HCEC 1CT (cell line): ENCODE measurements at places on chromosomes 6 and 20.

GRCh38 chr20:37759761-37760209 lies 66.0 kb downstream of the CTNNBL1 start:
- DNase-seq = no peak

- DNase-seq = peak; percentile 15
These were observed 822 bp downstream of the FOXQ1 start for GRCh38 chr6:1312473-1313367.

- DNase-seq = no peak
These were observed 8.6 kb downstream of the NOL4L start for GRCh38 chr20:32576560-32576959.

- DNase-seq = no peak
These were observed 2.6 kb downstream of the PRR18 start for GRCh38 chr6:166305562-166306117.

GRCh38 chr6:112193535-112194051 lies 60.8 kb downstream of the LAMA4 start:
- no peak for DNase-seq

DNA sequence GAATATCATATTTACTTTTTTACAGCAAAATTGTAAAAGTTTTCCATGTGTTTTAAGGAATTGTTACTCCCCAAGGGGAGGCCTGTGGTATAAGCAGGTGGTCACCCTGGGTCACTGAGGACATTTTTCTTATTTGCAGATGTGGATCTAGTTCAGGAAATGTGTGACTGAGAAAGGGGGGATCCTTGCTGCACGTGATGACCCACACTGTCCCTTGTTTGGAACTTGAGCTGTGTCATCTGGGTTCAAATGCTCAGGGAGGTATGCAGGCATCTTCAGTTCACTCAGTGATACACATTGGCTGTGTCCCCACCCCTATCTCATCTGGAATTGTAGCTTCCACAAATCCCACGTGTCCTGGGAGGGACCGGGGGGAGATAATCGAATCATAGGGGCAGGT lies 431.9 kb upstream of the CDH4 start:
- DNase-seq = no peak

DNA sequence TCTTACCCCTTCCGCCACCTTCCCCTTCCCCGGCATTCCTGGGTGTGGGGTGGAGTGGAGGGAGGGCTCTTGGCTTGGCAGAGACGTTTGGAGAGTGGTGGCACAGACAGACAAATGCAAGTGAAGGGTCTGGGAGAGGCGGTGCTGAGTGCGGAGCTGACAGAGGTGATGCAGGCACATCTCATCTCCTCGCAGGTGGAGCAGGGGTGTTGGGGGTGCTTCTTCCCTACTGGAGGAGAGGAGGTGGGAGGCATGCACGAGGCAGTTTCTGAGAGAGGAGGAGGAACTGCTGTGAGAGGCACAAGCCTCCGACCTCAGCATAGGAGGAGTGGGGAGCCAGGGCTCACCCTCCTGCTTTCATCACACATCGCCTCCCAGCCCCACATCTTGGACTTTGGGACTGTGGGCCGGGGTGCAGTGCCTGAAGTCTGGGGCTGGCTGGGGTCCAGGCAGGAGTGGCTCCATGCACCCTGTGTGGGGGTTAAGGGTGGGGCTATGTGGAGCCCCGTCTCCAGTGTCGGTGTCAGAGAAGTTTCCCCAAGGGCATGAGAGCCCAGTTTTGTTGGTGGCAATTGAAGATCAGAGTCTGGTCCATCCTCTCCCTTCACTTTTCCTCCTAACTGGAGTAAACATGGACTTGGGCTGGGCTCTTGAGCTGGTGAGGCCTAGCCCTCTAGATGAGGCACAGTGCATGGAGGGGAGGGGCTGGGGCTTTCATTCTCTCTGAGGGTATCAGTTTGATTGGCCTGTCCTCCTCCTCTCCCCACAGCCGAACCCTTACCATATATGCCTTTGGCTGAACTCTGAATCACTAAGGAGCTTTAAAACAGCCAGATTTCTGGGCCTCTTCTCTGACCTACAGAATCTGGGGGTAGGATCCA lies 20.2 kb upstream of the SLC22A7 start:
- DNase-seq = no peak

DNA sequence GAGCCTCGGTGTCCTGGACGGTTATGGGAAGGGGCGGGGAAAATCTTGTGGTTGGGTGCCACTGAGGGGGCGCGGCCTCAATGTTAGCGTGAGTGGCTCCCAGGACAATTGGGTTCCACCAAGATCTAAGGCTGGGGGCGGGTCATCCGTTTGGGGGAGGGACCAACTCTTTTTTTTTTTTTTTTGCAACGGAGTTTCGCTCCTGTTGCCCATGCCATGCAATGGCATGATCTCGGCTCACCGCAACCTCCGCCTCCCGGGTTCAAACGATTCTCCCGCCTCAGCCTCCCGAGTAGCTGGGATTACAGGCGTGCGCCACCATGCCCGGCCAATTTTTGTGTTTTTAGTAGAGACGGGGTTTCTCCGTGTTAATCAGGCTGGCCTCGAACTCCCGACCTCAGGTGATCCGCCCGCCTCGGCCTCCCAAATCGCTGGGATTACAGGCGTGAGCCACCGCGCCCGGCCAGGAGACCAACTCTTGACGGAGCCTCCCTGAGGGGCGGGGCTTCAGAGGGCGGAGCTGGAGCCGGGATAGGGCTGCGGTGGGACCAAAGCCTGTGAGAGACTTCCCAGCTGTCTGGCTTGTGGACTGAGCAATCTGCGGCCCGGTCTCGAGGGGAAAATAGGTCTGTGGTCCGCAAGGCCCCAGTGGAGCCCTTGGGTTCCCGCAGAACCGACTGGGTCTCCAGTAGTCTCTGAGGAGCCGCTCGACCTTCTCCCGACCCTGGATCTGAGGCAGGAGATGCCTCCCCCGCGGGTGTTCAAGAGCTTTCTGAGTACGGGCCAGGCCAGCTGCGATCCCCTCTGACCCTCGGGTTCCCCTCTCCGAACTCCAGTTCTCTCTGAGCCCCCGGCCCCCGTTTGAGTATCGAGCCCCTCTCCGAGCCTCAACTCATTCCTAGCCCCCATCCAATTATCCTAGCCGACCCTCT lies 1.1 kb downstream of the SPAG4 start:
- peak; percentile 99 for DNase-seq

DNA sequence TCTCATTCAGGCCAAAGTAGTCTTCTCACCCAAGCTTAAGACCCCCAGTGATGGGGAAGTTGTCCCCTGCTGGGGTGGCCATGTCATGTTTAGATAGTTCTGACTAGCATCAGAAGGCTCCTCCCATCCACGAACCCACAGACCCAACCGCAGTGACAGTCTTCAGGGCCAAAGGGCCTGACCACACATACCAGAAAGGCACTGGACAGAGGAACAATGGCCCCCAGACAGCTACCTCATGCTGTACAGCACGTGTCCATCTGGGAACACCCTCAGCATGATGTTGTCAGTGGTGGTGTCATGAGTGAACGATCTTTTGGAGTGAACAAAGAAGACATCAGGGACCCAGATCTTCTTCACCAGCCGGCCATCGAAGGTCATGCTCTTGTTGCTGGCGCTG lies 46.3 kb downstream of the GABRR2 start:
- DNase-seq = no peak

GRCh38 chr6:110681543-110682459 lies 133.5 kb downstream of the CDK19 start:
- DNase-seq = no peak

GRCh38 chr6:116018976-116019375 lies 41.7 kb downstream of the FRK start:
- no peak for DNase-seq

GRCh38 chr6:134678436-134678889 lies 271.4 kb downstream of the ALDH8A1 start:
- no peak for DNase-seq

DNA sequence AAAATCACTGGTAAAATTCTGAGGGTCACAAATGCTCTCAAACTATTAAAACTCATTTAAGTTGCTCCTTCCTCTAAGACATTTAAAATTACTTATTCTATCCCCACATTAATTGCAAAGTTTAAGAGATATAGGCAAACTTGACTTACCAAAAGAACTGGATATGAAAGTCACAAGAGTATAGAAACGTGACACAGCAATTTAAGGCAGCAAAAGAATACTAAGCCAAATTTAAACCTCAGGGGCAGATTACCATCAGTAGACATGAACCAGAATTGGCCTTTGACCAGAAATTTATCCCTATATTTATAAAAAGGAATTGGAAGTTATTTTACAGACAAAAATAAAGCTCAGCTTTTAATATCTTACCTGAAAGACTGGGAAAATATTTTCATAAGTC lies 56.0 kb downstream of the MAP3K7 start:
- no peak for DNase-seq

GRCh38 chr20:44137266-44137801 lies 49.7 kb downstream of the JPH2 start:
- DNase-seq = peak; percentile 28

DNA sequence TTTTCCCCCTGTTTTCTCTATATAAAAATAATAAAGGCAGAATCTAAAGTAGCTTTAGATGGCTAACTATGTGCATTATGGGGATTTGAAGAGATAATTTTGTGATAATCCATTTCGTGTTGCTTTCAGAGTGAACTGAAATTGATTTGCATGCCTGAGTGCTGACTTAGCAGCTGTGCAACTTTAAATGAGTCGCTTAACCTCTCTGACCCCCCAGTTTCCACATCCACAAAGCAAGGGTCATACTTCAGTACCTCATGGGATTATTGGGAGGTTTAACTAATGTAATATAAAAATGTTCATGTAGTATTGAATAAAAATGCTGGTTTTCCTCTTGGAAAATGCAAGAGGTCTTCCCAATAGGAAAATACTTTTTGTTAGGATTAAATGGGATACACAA lies 63.8 kb upstream of the FABP7 start:
- DNase-seq = peak; percentile 89

DNA sequence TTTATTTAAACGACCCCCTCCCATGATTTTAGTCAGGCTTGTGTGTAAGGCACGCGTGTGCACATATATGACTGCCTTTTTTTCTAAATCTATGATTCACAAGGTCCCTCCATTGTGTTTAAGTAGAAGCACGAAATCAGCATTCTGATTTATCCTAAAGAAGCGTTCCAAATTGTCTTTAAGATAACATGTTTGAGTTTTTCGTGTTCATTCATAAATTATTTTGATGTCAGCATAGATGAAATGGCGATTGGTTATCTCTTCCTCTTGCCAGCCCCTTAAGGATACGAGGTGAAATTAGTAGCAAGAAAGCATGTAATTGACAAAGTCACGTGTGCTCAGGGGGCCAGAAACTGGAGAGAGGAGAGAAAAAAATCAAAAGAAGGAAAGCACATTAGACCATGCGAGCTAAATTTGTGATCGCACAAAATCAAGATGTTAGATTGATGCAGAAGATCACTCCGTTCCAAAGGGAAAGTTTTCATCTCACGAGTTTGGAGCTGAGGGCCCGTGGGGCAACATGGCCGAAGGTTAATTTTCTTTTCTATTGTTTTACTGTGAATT lies at the start of gene LIN28B:
Gene LIN28B, plus strand, starts transcription at position 377 of the 564 bp plus-strand sequence. Its CDS starts 144 bp downstream, at position 521.
- DNase-seq = no peak

DNA sequence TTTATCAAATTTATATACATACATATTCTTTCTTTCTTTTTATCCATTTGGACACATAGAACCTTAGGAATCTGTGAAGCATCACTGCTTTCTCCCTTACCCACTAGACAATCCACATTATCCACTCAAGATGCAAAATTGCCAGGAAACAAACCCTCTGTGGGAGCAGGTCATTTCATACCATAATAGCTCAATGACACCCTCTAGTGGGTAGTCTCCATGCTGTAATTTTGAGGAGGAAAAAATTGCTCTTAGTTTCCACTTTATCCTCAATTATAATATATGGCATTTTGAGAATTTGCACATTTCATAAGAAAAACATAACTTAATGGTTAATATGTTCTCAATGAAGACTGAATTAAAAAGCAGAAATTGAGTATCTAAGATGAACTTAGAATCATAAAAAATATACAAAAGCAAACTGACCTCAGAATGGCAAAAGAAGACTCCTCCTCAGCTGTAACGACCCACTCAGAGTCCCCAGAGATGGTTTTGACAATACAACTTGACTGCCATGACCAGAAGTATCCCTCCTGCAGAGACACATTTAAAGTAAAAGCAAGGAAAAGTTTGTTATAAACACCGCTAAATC lies 164.1 kb downstream of the FRK start:
- peak; percentile 5 for DNase-seq

DNA sequence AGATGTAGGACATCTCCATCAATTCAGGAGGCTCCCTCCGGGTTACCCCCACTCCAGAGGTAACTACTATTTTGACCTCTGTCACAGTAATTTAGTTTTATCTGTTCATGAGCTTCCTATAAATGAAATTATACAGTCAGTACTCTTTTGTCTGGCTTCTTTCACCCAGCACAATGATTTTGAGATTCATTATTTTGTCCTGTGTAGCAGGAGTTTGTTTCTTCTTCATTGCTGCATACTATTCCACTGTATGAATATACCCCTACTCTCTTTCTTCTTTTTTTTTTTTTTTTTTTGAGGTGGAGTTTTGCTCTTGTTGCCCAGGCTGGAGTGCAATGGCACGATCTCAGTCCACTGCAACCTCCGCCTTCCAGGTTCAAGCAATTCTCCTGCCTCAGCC lies 11.8 kb upstream of the AP5S1 start:
- no peak for DNase-seq

- peak; percentile 25 for DNase-seq
These were observed 156.2 kb downstream of the BCAS1 start for GRCh38 chr20:53914091-53914780.

DNA sequence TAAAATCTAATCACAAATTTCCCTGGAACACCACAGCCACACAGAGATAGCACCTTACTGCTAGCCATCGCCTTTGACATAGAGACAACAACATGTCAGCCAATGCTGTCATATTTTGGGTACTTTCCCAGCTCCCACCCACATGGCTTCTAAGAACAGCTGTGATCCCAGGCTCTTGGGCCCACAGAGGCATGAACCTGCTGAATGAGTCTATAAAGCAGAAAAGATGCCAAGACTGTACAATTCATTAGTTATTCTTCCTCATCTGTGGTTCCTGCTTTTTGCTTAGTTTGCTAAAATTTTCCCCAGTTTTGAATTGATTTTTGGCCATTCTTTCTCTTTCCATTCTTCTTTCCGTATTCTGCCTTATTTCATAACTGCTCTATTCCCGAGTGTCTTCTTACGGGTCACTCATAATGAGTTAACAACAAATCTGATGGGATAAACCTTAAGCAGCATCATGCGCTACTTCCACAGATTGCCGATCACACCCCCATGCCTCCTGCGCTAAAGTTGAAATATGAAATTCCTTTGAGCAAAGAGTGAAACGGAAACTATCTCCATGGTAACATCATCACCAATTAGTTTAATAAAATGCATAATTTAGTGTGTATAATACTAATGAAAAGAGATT lies 327.3 kb upstream of the HSF2 start:
- no peak for DNase-seq

DNA sequence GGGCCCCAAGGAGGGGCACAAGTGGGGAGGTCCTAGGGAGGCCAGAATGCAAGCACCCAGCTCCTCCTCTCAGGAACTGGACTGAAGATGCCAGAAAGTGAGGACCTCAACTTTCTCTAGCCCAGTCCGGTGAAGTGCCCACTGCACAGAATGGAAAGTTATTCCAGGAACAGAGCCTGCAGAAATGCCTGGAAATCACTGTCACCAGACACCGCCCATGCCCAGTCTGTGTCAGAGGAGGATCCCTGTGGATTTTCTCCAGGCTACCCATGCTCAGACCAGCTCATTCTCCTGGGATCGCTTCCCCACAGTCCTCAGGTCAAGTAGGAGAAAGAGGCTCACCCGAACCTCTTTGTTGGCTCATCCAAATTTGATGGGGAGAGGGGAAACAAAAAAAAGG lies 6.5 kb downstream of the PRPH2 start:
- no peak for DNase-seq

- DNase-seq = no peak
These were observed 55.2 kb upstream of the NOX3 start for GRCh38 chr6:155510879-155511278.
